ENCODE measurements at places on chromosomes 4 and X.

GRCh38 chrX:8089141-8089540 lies 81.9 kb downstream of the VCX2 start:
- DNase-seq: no peak

- no peak for DNase-seq
These were observed 85.8 kb downstream of the MID1 start for GRCh38 chrX:10534611-10535010.

- no peak for DNase-seq
These were observed 419.4 kb downstream of the ADGRL3 start for GRCh38 chr4:61619528-61619927.

- no peak for DNase-seq
These were observed 83.8 kb upstream of the CLCN4 start for GRCh38 chrX:10072786-10073568.

DNA sequence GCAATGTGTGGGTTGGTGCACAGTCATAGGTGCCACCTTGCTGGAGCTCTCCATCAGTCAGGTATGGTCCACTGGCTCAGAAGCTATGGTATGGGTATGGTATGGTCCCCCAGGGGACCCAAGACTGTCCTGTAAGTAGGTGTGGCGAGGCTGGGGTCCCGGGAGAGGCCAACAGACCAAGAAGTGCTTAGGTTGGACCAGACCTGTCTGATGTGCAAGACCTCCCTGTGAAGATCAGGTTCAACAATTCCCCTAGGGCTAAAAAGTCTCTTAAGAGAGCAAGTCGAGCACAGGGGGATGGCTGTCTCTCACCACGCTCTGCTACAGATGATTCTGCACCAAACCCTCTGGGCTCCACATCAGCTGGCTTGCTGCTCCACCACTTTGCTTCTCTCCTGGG lies 1145.0 kb downstream of the RPA4 start:
- DNase-seq: no peak

DNA sequence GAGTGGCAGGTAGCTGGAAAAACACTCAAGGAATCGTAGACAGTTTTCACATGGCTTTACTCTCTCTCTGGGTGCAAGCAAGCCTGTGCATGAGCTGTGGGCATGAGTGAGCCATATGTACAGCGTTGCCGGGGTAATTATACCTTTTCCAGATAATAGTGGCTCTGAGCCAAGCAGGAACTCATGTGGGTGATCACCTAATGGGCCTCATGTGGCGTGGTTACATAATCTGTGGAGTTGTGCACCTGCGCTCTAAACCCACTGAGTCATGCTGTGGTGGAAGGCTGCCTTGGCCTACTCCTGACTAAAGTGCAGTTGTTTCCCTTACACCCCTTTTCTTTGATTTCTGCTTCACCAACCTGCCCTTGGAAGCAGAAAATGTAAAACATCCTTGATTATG lies 1564.5 kb upstream of the PCDH10 start:
- no peak for DNase-seq

- DNase-seq: no peak
These were observed 205.2 kb downstream of the GALNTL6 start for GRCh38 chr4:172018358-172018757.

All from activated naive CD8-positive, alpha-beta T cell treated with anti-CD3 and anti-CD28 coated beads, Interleukin-2, amount 50 U/mL, for 24 hours (primary cell).